Hepatocyte (in vitro differentiated cells): ENCODE measurements at places on chromosomes 2 and 18. TPM values are rescaled to one million over a fixed set of nuclear protein-coding genes. Genes with fewer than 3 reads are reported as not detected.

SLC19A3 gene
- 13.8 and 15.5 TPM in 2 replicates for polyA plus RNA-seq

GRCh38 chr18:36534154-36534688 lies 236.7 kb downstream of the FHOD3 start:
- H3K27ac ChIP-seq: no peak overlapping the region
- H3K4me3 ChIP-seq: no peak overlapping the region
- no peaks in the 10 kb centered on the region for H3K4me1 ChIP-seq
- no peak for DNase-seq
- no peaks in the 10 kb centered on the region for H3K36me3 ChIP-seq
- no peaks in the 10 kb centered on the region for H3K27me3 ChIP-seq

GRCh38 chr2:28801726-28802125 lies 8.9 kb upstream of the SPDYA start:
- H3K4me1 ChIP-seq: no peaks in the 10 kb centered on the region
- no peak overlapping the region for H3K27ac ChIP-seq
- H3K36me3 ChIP-seq: no peaks in the 10 kb centered on the region
- H3K4me3 ChIP-seq: no peak overlapping the region
- DNase-seq: no peak

GRCh38 chr2:17709897-17710296 lies 43.7 kb downstream of the SMC6 start:
- H3K27ac ChIP-seq: no peak overlapping the region
- no peaks in the 10 kb centered on the region for H3K36me3 ChIP-seq
- DNase-seq: no peak
- no peaks in the 10 kb centered on the region for H3K4me1 ChIP-seq
- H3K4me3 ChIP-seq: no peak overlapping the region

DNA sequence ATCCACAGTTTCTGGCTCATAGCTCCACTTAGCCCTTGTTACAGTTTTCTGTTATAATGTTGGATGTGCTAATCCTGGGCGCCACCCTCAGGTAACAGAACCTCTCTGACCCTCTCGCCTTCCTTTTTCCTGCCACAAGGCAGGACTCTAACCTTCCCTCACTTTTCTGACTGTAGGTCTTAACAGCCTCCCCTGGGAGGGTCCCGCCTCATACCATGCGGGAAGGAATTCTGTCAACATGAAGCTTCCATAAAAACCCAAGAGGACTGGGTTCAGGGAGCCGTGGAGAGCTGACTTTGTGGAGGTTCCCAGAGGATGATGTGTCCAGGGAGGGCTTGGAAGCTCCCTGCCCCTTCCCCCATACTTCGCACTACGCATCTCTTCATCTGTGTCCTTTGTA lies 11.9 kb upstream of the RAB17 start:
- DNase-seq: no peak
- H3K4me1 ChIP-seq: peaks cover 33% of the 10 kb centered on the region
- H3K27ac ChIP-seq: no peak overlapping the region

GRCh38 chr2:9657731-9658130 lies 26.9 kb upstream of the YWHAQ start:
- H3K4me1 ChIP-seq: no peaks in the 10 kb centered on the region
- H3K4me3 ChIP-seq: no peak overlapping the region
- H3K27me3 ChIP-seq: no peaks in the 10 kb centered on the region
